ENCODE measurements at places on chromosomes 5 and 9.

- no peak for DNase-seq
Measured at GRCh38 chr5:104412649-104413240, 850.2 kb upstream of the NUDT12 start.

DNA sequence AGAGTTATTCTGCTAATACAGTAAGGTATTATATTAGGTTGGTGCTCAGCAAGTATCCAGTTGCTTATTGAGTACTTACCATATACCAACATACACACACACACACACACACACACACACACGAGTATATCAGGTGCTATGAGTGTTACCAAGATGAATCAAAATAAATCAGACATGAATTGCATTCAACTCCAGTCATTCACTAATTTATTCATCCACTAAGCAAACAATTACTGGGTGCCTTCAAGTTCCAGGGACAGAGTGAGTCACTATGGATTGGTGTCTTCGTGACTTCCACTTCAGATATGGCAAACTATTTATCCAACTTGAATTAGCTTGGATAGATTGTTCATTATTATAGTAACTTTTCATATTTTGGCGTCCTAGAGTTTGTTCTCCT is 140.7 kb upstream of the SLC44A1 start:
- DNase-seq: no peak

DNA sequence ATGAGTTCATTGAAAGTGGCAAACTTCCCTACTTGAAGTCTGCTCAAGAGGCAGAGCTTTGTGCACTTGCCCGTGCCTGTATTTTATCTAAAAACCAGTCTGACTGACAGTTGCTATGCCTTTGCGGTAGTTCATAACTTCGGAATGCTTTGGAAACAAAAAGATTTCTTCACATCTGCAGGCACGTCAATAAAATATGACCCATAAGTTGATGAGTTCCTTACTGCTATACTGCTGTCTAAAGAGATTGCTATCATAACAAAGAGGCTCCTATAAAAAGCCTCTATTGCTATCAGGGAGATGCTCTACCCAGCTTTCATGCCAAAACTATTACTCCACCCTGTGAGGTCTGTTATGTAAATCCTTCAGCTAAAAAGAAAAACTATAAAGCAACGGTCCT is 25.4 kb upstream of the RNF20 start:
- DNase-seq: no peak

DNA sequence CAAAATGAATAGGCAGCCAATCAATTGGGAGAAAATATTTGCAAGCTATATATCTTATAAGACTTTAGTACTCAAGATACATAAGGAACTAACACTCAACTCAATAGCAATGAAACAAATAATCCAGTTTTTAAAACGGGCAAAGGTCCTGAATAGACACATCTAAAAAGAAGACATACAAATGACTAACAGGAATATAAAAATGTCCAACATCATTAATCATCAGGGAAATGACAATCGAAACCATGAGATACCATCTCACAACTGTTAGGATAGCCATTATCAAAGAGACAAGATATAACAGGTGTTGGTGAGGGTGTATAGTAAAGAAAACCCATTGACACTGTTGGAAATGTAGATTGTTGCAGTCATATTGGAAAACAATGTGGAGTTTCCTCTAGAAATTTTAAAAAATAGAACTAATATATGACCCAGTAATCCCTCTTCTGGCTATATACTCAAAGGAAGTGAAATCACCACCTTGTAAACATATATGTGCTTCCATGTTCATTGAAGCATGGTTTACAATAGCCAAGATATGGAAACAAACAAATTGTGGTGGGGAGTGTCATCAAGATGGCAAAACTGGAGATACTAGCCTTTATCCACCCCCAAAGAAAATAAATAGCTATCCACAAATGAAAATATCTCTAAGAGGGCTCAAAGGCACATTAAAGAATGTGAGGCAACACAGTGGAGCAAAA is 13.9 kb upstream of the BTNL3 start:
- DNase-seq: no peak

- DNase-seq: no peak
Measured at GRCh38 chr9:87588339-87588738, 90.7 kb downstream of the DAPK1 start.

Data from activated CD8-positive, alpha-beta memory T cell treated with anti-CD3 and anti-CD28 coated beads for 24 hours (primary cell).